Forelimb muscle (tissue), 1 donor: ENCODE measurements at places on chromosomes 7 and 10.

DNA sequence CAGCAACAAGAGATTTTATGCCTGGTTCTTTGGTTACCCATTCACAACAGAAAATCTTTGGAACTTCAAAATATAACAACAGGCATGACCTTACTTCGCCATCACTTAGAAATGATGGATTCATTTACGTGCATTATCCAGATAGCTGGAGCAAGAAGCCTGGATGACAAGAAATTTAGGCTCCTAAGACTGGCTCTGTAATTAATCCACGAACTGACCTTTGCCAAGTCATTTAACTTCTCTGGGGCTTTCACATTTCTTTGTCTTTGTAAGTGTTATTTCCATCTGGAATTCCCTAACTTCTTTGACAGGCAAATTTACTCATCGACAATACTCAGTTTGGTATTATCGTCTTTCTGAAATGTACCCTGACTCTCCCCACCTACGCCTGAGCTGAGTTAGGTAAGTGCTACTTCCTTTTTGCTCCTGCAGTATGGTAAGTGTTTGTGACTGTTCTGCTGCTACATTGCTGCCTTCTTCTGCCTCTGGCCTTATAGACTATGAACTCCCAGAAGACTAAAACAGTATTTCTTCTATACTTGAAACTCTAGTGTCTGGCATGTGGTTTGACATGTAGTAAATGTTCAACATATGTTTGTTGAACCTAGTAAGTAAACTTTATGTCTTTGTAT is 5.5 kb upstream of the MDFIC start:
- DNase-seq: no peak

DNA sequence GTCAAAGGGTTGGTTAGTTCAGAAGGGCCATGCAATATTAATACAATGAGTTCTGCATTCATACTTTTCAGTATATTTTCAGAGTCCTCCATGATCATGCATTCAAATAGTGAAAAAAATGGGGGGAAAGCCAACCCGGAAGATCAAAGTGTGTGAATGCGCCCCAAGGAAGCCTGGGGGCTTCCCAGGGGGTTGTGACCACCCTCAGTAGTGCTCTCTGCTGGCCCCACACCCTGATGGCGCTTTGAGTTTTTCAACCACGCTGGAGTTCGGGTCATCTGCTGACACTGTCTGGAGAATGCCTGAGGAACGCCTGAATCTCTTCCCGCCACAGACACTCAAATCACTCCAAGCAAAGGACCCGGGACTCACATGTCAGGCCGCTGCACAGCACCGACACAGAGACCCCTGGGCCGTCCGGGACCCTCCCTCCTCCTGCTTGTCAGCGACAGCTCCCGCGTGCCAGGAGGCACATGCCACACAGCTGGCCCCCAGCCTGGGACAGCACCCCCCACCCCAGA is 1.0 kb downstream of the TNS3 start:
- no peak for DNase-seq

DNA sequence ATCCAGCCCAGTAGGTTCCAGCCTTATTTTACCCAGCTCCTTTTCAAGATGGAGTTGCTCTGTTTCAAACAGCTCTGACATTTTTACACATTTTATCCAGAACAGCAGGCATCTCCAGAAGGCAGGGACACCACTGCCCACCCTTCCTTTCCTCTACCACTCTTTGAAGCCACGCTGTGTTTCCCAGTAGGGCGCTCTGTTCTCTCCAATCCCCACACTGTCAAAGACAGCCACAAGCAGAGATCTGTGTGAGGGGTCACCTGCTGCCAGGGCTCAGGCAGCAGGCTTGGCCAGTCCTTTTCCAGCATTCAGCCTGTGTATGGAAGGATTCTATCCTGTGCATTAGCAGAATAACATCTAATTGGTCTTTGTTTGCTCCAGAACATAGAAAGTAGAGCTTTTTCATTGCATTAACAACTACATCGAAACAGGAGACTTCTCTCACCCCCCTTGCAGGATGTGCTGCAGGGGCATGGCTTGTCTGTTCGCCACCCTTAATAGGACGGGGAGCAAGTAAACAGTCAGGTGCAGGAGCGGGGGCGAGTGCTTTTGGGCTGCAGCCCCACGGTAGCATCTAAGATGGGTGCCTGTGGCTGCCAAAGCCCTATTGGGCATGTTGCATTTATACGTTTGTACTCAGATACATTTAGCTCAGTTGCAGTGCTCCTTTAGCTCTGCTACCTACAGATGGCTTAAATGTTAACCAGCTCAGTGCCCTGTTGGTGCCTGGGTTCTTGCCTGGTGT is 326.1 kb downstream of the GALNT17 start:
- DNase-seq: no peak

DNA sequence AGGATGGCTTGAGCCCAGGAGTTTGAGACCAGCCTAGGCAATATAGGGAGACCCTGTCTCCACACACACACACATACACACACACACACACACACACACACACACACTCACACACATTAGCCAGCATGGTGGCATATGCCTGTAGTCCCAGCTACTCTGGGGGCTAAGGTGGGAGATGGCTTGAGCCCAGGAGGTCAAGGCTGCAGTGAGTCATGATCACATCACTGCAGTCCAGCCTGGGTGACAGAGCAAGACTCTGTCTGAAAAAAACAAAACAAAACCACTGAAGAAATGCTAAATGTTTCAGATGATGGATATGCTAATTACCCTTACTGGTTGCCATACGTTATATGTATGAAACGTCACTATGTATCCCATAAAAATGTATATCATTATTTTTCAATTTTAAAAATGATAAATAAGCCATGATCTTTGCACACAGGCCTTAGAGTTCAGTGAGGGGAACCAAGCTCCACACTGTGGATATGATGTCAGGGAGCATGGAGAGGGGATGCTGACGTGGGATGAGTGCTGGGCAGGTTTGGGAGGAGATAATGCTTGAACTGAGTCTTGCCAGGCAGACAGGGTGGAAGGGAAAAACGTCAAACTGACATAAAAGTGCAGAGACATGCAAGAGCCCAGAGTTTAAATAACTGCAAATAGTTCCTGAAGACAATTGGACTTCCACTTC is 45.9 kb upstream of the ARHGAP12 start:
- no peak for DNase-seq

DNA sequence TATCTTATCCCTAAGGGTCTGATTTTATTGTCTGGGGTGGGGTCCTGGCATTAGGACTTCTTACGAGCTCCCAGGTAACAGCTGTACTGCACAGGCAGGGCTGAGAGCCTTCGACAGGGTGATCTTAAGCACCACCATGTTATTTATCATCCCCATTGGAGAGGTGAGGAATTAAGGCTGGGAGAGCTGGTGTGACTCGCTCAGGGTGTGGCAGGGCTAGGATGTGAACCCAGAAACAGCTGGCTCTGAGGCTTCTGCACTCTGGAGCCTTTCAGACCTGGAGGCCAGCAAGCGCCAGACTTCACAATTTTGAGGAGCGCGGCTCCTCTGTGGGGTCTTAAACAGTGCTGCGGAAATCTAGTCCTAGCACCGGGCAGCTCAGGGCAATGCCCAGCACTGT is 27.4 kb upstream of the NDST2 start:
- no peak for DNase-seq

- DNase-seq: no peak
Measured at GRCh38 chr7:148110097-148110868, 480.3 kb upstream of the C7orf33 start.

DNA sequence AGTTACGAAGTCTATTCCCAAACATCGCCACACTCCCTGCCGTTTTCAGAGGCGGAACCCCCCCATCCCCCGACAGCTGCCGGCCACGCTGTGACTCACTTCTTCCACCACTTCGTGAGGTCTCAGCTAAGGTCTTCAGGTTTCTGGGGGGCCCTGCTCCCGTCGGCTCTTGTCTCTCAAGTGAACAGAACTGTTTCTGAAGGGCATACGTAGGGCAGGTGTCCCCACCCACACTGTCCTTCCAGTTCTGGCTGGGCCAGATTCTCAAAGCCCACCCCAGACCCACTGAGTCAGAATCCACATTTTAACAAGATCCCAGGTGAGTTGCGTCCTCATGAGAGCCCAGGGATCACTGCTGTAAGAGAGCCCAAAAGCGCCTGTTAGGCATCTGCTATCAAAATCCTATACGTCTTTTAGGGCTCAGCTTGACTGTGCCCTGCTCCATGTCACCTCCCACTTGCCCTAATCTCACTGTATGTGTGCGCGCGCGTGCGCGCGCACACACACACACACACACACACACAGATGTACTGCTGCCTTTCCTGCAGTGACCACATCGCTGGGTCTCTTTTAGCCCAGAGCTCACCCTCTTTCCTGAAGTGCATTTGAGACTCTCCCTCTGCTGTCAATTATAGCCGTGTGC is 78.8 kb downstream of the PROSER2 start:
- no peak for DNase-seq

DNA sequence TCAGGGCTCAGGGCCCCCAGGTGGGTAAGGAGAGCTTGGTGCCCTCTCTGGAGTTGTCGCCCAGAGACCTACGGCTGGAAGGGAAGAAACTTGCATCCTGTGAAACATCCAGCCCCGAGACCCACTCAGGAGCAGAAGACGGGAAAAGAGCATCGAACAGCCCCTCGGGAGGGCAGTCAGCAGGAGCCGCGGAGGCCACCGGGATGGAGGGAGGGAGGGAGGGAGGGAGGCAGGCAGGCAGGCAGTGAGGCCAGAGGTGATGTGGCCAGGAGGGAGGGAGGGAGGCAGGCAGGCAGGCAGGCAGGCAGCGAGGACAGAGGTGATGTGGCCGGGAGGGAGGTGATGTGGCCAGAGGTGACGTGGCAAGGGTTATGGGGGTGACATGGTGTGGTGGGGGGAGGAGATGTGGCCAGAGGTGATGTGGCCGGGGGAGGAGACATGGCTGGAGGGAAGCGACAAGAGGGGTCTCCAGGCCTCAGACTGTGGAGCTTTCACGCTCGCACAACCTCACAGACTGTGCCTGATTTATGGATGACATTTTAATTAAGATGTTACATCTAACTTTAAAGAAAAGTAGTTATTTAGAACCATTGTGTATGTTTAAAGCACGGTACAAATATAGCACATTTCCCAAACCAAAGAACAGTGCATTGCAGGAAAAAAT is 141.1 kb downstream of the DIP2C start:
- DNase-seq: no peak

DNA sequence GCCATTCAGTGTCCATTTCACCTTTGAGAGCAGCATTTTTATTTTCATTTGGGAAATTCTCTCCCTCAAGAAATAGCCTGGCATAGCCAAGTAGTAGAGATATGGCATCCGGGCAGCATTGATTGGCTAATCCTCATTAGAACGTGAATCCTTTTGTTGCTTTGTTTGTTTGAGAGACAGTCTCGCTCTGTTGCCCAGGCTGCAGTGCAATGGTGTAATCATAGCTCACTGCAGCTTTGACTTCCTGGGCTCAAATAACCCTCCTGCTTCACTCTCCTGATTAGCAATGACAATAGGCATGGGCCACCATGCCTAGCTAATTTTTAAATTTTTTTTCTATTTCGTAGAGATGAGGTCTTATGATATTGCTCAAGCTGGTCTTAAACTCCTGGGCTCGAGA is 1174.9 kb upstream of the AUTS2 start:
- no peak for DNase-seq

GRCh38 chr10:25952857-25953256 is 18.8 kb downstream of the MYO3A start:
- DNase-seq: no peak

GRCh38 chr7:15503603-15504290 is 58.1 kb downstream of the AGMO start:
- no peak for DNase-seq

DNA sequence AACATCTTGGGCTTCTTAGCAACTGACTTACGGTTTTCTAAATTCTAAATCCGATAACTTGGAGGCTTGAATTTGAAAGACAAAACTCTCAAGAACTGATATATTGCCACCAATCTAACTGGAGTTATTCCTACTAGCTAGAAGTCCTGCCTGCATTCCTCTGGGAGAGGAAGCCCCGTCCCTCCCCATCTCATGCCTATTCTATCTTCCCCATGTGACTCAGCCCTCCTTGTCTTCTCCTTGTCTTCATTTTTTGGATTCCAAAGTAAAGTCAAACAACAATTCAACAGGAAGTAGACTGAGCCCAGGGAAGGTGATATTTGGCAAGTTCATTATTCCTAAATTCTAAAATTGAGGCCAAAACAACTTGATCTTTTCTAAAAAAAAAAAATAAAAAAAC is 587.7 kb downstream of the KCNMA1 start:
- DNase-seq: no peak

GRCh38 chr10:108749042-108749441 is 1174.3 kb downstream of the XPNPEP1 start:
- no peak for DNase-seq

DNA sequence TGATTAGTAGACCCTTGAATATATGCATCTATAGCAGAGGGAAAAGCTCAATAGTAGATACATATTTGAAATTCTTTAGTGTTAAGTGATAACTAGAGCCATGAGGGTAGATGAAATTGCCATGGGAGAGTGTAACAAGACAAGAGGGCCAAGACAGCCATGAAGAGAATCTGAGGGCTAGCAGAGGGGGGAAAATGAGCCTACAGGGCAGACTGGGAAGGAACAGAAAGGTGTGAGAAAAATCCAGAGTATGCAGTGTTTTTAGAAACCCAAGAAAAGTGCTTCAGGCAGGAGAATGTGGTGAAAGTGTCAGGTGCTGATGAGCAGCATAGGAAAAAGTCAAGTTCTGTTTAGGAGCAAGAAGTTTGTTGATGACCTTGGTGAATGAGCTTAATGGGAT is 63.0 kb downstream of the MAPK8 start:
- DNase-seq: no peak

GRCh38 chr10:74150204-74150989 is at the start of gene AP3M1:
AP3M1 (minus strand) TSS chr10:74150828; CDS start chr10:74138379, 12,449 bp downstream.
- peak; percentile 94 for DNase-seq

DNA sequence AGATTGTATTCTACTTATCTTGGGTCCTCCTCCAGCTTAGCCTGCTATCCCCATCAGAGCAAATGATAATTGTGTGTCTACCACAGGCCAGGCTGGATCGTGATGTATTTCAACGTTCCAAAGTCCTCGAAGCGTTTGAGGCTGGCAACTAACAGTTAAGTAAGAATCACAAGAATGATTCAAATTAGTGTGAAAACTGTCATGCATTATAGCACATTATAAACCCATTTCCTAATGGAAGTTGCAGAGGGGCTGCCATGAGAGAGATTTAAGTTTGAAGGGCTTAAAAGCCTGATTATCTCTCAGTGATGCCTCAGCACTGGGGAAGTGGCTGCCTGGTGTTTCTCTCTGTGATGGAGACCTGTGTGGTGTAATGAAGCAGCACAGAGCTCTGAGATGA is 119.1 kb downstream of the FRMD4A start:
- no peak for DNase-seq

GRCh38 chr10:35722226-35722625 is 80.1 kb upstream of the FZD8 start:
- no peak for DNase-seq

DNA sequence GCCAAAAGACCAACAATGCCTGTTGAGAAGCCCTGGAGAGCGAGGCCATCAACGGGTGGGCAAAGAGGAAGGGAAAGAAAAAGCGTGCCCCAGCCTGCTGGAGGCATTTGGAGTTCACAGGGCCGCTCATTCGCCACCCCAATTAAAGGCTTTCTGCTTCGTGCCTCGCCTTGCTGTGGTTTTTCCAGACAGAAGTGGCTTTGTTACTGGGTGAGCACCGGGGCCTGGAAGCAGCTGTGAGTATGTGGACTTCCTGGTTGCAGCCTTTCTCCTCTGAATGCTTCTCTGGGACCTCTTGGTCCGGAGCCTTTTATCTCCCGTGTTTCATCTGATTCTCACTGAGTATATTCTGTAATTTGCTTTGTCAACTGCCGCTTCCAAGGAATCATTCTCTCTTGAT is 118.1 kb upstream of the EGR2 start:
- no peak for DNase-seq
